IMR-90 (cell line): ENCODE measurements at places on chromosomes 12 and 14. TPM values are rescaled to one million over a fixed set of nuclear protein-coding genes. Genes with fewer than 3 reads are reported as not detected.

GRCh38 chr12:45464699-45465098 lies 248.8 kb downstream of the ANO6 start:
- H3K27me3 ChIP-seq = peaks cover 3% of the 10 kb centered on the region
- no peak overlapping the region for H3K27ac ChIP-seq
- no peaks in the 10 kb centered on the region for H3K4me1 ChIP-seq
- H3K36me3 ChIP-seq = no peaks in the 10 kb centered on the region
- no peak for DNase-seq
- no peak overlapping the region for H3K4me3 ChIP-seq

GRCh38 chr12:27922531-27923139 lies 49.9 kb downstream of the PTHLH start:
- peaks cover 9% of the 10 kb centered on the region for H3K4me1 ChIP-seq
- no peak overlapping the region for H3K27ac ChIP-seq
- peak; percentile 66 for DNase-seq

GRCh38 chr12:105696-106095 lies 39.1 kb downstream of the IQSEC3 start:
- no peak overlapping the region for H3K4me3 ChIP-seq
- peaks cover 30% of the 10 kb centered on the region for H3K27me3 ChIP-seq
- H3K27ac ChIP-seq = no peak overlapping the region
- no peaks in the 10 kb centered on the region for H3K4me1 ChIP-seq
- DNase-seq = no peak

Gene YARS2
- 21.9 and 26.9 TPM in 2 replicates for total RNA-seq

DNA sequence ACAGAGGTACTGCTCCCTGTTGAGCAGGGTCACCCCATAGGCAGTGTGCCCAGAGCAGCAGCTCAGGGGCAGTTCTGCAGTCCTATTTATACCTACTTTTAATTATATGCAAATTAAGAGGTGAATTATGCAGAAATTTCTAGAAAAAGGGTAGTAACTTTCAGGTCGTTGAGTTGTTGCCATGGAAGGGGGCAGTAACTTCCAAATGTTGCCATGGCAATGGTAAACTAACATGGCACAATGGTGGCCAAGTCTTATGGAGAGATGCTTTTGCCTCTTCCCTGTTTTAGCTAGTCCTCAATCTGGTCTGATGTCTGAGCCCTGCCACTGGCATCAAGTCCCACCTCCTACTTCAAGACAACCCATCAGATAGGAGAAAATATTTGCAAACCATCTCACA lies 30.4 kb upstream of the P2RX7 start:
- H3K27ac ChIP-seq = no peak overlapping the region
- H3K4me3 ChIP-seq = no peak overlapping the region
- no peaks in the 10 kb centered on the region for H3K36me3 ChIP-seq
- no peak for DNase-seq

Gene CEBPE
- total RNA-seq = not detected in 2 replicates

Gene LRRC23
- 8.9 and 11.1 TPM in 2 replicates for total RNA-seq

Gene SLC5A8
- total RNA-seq = not detected in 2 replicates

- H3K27ac ChIP-seq = no peak overlapping the region
- no peaks in the 10 kb centered on the region for H3K36me3 ChIP-seq
- peaks cover 6% of the 10 kb centered on the region for H3K4me1 ChIP-seq
- no peak for DNase-seq
- no peak overlapping the region for H3K4me3 ChIP-seq
- H3K27me3 ChIP-seq = peaks cover 41% of the 10 kb centered on the region
Observed at GRCh38 chr12:57011438-57012424, 4.6 kb downstream of the TAC3 start.

Gene RDH11
- total RNA-seq = 109 and 149 TPM in 2 replicates

- no peak overlapping the region for H3K27ac ChIP-seq
- no peaks in the 10 kb centered on the region for H3K36me3 ChIP-seq
- H3K27me3 ChIP-seq = no peaks in the 10 kb centered on the region; the same call in 1 of the 2 replicates
- H3K4me1 ChIP-seq = no peaks in the 10 kb centered on the region
- no peak overlapping the region for H3K4me3 ChIP-seq
Observed at GRCh38 chr14:63361790-63362189, 43.1 kb upstream of the GPHB5 start.

Gene MAP1LC3B2
- 0.28 TPM in 1 of 2 replicates, not detected in the other for total RNA-seq

Gene LRTM2
- total RNA-seq = not detected in 2 replicates

GRCh38 chr12:6607751-6608591 lies 792 bp upstream of the CHD4 start:
- H3K4me1 ChIP-seq = peaks cover 23% of the 10 kb centered on the region
- H3K27me3 ChIP-seq = no peaks in the 10 kb centered on the region
- H3K36me3 ChIP-seq = peaks cover 10% of the 10 kb centered on the region

GRCh38 chr12:19967431-19967830 lies 400.9 kb upstream of the PDE3A start:
- no peaks in the 10 kb centered on the region for H3K36me3 ChIP-seq
- H3K27ac ChIP-seq = no peak overlapping the region
- H3K27me3 ChIP-seq = no peaks in the 10 kb centered on the region
- H3K4me1 ChIP-seq = peaks cover 6% of the 10 kb centered on the region
- peak; percentile 96 for DNase-seq

- peak overlapping the region; percentile 24; the same call in 1 of the 2 replicates for H3K4me3 ChIP-seq
- H3K27ac ChIP-seq = peak overlapping the region; percentile 60
- H3K27me3 ChIP-seq = no peaks in the 10 kb centered on the region
- peaks cover 8% of the 10 kb centered on the region for H3K4me1 ChIP-seq
- no peaks in the 10 kb centered on the region for H3K36me3 ChIP-seq
- DNase-seq = peak; percentile 85
Observed at GRCh38 chr12:95336387-95337067, 118.9 kb downstream of the VEZT start.

GRCh38 chr12:29041621-29042020 lies 107.5 kb upstream of the FAR2 start:
- peaks cover 10% of the 10 kb centered on the region for H3K4me1 ChIP-seq
- H3K4me3 ChIP-seq = no peak overlapping the region
- peak overlapping the region; percentile 55 for H3K27ac ChIP-seq
- peak; percentile 76 for DNase-seq

Gene COQ10A
- total RNA-seq = 4.7 TPM in 2 replicates

DNA sequence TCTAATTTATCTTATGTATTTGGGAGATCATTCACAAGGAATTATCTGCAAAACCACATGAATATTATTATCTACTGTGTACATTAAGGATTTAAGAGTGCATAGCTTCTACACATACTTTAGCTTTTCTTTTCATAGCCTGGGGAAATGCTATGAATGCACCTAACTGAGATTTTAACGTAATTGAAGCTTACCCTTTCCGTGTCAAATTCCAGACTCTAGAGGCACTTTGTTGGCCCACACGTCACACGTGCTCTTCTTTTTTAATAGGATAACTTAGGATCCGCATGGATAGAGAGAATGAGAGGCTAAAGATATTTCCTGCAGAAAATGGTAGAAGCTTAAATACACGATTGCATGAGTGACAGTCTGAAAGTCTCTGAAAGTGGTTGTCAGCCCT lies 481.1 kb downstream of the PCNX1 start:
- no peak for DNase-seq
- no peak overlapping the region for H3K4me3 ChIP-seq
- no peak overlapping the region for H3K27ac ChIP-seq
- H3K4me1 ChIP-seq = peaks cover 2% of the 10 kb centered on the region; the same call in 1 of the 2 replicates
- no peaks in the 10 kb centered on the region for H3K27me3 ChIP-seq
